MG63 (cell line): ENCODE measurements at places on chromosomes 4 and X.

DNA sequence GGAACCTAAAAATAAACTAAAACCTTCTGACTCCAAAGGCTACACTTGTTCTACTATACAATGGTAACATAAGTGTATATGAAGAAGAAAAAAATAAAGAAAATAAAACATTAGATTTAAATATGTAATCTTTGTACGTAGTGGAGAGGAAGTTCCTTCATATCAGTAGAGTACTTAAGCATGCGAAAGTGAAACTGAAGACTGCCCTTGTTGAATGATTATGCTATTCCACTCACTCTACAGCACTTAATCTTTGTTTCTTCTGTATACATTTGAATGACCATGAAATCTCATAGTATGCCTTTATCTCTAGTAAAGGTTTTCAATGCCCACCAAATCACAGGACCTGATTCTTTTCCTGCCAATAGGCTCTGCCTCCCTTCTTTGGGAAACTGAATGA lies 78.9 kb downstream of the NDST3 start:
- DNase-seq, result no peak

DNA sequence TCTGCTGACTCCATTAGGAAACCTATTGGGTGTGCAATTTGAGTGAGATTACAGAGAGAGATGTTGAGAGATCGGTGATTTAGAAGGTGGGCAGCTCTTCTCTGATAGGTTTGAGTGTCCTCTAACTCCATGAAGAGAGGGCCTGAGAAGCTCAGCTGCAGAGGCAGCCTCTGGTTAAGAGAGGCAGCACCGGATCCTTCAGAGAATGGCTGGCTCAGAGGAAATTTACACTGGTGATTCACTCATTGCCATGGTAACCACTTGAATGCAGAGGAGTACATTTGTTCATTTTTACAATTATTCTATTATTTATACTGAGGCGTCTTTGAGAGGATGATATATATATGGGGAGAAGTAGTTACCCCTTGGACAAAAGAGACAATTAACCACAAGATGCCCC lies 171.7 kb downstream of the PDGFRA start:
- peak; percentile 65 for DNase-seq

- no peak for DNase-seq
Measured at GRCh38 chr4:19187096-19187495, 1064.6 kb upstream of the SLIT2 start.

- DNase-seq, result peak; percentile 27
Measured at GRCh38 chrX:53071604-53072417, 10.4 kb upstream of the TSPYL2 start.

GRCh38 chrX:43008356-43008755 lies 230.4 kb upstream of the PPP1R2C start:
- DNase-seq, result no peak

- no peak for DNase-seq
Measured at GRCh38 chr4:35358001-35358584, 886.2 kb downstream of the ARAP2 start.

DNA sequence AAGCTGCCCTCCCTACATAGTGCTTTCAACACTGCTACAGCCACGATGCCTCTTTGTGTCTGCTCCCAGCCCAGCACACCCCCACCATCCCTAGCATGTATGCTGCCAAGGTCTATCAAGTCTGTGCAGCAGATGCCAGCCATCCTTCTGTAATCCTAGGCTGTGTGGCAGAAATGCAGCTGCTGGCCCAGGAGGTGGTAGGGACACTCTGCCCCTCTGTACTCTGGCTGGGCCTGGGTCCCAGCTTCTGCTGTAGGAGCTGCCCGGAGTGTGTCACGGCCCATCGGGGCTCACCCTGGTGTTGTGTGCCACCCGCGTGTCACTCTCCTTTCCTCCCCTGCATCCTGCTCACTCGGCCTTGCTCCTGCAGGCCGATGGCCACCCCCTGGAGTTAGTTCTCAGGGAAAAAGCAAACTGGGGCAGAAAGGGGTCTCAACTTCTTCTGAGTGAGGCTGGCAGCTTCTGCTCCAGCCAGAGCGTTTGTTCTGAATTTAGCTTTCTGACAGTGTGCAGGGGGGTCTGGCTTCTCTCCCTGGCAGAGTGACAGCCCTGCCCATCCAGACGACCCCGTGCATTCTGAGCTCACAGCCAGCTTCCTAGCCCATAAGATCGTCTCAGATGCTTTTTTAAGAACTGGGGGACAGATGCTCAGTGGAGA lies 22.7 kb downstream of the PSAPL1 start:
- no peak for DNase-seq

DNA sequence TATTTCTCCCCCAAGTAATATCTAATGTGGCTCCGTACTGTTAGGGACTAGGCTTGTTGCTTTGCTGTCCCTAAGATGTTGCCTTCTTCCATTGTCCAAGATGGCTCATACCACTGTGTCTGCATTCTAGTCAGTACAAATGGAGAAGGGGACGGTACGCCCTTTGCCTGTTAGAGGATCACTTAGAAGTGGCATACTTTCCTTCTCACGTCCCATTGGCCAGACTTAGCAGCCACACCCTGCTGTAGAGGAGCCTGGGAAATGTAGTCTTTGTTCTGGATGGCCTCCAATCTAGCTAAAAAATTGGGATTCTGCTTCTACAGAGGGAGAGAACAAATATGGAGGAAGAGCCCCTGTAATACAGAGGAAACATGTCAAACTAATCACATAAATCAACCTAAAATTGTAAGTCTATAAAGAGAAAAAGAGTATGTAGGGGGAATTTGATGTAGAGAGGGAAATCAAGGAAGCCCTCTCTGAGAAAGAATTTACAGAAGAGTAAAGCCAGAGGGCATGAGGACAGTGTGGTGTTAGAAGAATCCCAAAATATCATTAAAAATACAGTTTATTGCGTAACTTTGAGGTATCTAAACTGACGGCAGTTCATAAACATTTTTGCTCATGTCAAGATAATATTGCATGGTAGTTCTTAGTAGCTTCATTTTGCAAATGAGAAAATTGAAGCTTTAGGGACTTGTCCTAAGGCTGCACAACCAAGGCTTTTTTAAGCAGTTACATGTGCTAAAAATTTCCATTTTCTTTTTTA lies 15.1 kb downstream of the PRIMPOL start:
- no peak for DNase-seq

DNA sequence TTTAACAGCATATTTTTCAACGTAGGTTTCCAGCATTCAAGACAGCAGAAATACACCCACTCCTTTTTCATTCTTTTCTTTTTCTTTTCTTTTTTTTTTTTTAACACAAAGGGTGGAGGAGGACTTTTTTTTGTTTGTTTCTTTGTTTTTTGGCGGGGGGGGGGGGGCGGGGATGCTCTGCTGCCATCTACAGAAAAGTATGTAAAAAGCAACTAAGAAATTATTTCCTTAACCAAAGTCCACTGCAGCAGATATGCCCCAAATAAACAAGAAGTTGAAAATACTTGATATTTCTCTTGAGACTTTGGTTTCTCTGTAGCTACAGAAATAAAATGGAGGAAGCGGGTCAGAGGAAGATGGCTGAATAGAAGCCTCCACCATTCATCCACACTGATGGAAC lies 63.2 kb upstream of the PBDC1 start:
- DNase-seq, result no peak

GRCh38 chrX:110920991-110921390 lies 125.4 kb upstream of the CHRDL1 start:
- DNase-seq, result no peak

DNA sequence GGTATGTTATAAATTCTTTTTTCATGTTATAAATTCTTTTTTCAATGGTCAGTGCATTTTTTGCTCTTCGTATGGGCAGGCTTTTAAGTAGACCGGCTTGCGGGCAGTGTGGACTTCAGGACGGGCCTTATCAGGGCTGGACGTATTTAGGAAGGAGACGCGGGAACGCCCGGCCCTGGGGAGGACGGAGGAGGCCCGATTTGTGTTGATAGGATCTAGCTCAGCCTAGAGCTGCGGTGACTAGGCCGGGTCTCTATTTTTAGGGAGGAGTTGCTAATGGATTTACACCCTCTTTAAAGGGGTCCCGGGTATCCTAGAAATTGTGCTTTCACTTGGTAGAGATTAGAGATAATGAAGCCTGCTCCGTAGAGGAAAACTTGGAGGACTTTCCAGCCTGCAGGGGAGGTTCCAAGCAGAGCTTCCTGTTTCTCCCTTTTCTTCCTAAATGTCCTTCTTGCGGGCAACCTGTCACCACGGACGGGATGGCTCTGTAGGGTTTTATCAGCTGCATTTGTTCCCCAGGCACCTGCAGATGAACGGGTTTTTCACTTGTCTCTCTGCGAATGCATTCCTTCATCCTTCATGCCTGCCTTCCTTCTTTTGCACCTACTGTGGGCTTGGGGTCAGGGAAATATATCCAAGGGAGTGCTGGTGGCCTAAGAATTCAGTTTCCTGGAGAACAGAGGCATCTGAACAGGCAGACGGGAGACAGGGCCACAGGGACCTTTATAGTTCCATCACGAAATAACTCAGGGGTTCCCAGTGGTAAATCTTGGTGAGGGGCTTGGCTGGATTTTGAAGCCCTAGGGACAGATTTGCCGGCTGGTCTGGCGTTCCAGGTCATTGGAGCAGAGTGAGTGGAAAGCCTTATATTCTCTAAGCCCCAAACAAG lies 1.4 kb downstream of the CD99 start:
- DNase-seq, result peak; percentile 69

GRCh38 chrX:53135581-53135980 lies 41.6 kb downstream of the KANTR start:
- DNase-seq, result no peak

- no peak for DNase-seq
Measured at GRCh38 chrX:145818186-145819113, 821 bp downstream of the SLITRK2 start.

- no peak for DNase-seq
Measured at GRCh38 chrX:74179499-74179898, 124.5 kb upstream of the ZCCHC13 start.

GRCh38 chr4:40669504-40669903 lies 39.8 kb upstream of the RBM47 start:
- no peak for DNase-seq

- no peak for DNase-seq
Measured at GRCh38 chr4:104205116-104205515, 289.6 kb downstream of the CXXC4 start.

DNA sequence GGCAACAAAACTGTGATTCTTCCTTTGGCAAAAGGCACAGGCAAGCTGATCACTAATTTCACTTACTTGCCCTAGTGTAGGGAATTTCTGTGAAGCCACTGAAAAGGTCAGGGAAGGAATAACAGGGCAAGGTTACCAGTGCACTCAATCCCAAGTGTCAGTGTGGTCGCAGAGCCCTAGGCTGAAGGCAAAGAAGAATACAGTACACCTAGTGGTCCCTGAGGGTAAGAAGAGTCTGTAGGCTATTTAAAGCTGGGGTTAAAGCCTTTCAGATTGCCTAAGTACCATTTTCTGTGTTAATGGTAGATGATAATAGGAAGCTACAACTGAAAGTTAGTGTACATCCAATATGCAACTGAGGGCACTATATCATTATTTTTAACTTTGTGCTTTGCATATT lies 173.6 kb upstream of the NRK start:
- DNase-seq, result no peak

- peak; percentile 79 for DNase-seq
Measured at GRCh38 chr4:83267121-83267829, 17.3 kb downstream of the COQ2 start.

GRCh38 chrX:120794525-120794975 lies 81.1 kb downstream of the CT47B1 start:
- no peak for DNase-seq

GRCh38 chrX:136572030-136572429 lies 40.0 kb downstream of the VGLL1 start:
- DNase-seq, result no peak

DNA sequence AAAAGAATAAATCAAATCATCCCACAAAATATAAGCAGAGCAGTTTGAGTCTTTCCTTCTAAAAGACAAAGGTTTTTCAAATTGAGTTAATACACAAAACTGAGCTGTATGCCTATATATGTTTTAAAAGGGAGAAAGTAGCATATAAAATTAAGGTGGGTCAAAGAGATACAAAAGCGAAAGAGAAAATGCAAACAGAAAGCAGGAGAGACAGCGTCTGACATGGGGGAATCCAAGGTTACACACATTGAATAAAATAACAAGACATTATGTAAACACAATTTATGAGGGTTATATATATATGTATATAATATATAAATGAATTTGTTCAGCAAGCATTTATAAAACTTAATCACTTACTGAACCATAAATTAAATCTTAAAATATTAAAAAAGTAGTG lies 276.1 kb upstream of the LCORL start:
- DNase-seq, result no peak

DNA sequence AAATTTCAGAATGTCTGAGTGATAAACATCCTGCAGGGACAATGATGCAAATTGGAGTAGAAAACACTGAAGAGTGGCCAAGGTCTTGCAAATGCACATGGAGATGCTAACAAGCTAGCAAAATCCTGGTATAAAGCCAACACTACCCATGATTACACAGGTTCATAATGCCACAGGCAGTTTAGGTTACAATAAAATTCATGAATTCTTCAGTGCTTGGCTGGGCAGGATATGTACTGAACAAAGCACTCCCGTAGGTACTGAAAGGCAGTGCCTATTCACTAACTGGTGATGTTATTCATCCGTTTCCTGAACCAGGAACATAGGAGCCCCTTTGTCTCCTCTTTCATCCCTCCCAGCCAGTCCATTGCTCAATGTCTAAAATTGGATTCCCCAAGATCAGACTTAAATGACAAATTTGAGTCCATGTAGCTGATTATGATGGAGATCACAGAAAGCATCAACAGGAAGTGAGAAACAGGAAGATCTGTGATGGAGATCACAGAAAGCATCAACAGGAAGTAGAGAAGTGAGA lies 244.5 kb downstream of the DMD start:
- DNase-seq, result no peak

DNA sequence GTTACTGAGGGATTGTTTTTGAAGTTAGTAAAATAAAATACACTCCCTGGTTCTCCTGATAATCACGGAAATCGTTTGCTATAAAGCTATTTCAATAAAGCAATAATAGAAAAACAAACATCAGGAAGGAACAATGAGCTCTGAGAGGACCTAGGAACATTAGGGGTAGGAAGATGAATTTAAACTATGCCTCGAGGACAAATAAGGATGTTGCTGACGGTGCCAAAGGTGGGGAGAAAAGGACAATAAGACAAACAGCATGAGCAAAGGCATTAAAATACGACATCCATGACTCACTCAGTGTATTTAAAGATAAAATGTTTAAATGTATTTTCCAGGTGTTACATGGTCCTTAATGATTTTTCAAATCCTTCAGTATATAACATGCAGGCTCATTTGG lies 110.3 kb downstream of the MTNR1A start:
- no peak for DNase-seq

- DNase-seq, result no peak
Measured at GRCh38 chr4:26163425-26164362, 157.1 kb upstream of the RBPJ start.

DNA sequence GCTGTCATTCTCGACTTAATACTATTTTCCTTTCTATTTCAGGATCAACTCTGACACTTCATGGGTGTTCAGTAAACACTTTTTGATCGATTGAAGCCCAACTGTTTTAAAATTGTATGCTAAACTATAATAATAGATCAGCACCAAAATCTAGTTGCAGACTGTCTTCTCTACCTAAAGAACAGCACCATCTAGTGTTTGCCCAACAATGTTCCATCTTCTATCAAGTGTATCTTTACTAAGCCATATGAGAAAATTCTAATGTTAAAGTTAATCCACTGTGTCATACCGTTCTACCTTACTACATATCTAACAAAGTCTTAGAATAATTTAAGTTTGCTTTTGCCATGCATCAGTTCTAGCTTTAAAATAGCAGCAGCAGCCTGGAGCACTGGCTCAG lies 113.0 kb upstream of the PRDX4 start:
- DNase-seq, result no peak

- DNase-seq, result no peak
Measured at GRCh38 chrX:55919367-55920221, 202.0 kb downstream of the RRAGB start.

- no peak for DNase-seq
Measured at GRCh38 chr4:113618205-113618604, 143.3 kb downstream of the CAMK2D start.

GRCh38 chr4:165207016-165207430 lies 338 bp upstream of the KLHL2 start:
- no peak for DNase-seq
